Activated CD4-positive, alpha-beta T cell treated with anti-CD3 and anti-CD28 coated beads for 24 hours (primary cell): ENCODE measurements at places on chromosomes 5 and 9.
A peak's percentile ranks its signal among the peaks of the same experiment; 100 is the strongest.

- no peak for DNase-seq
These were observed 209.1 kb downstream of the MAPKAP1 start for GRCh38 chr9:125497906-125498305.

DNA sequence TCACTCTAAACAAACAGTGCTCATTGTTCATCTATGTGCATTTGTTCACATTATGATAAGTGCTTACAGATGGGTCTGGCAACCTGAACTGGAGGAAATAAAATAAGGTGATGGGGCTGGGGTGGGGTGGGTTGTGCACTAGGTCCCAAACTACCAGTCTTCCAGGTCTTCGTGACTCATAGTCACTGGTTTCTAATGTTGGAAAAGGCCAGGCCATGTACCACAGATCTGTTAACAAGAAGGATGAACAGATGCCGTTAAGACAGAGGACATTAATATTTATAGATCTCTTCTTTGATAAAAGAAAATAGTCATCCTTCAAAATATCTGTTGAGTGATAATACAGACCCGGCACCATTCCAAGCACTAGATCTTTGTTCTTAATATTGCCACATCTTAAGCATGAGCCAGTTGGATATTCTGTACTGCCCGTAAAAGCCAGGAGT, 71.4 kb upstream of the STARD4 start:
- DNase-seq = no peak

GRCh38 chr9:126628969-126629674, 15.4 kb downstream of the LMX1B start:
- DNase-seq = no peak

GRCh38 chr9:130182381-130182909, 10.2 kb downstream of the NCS1 start:
- no peak for DNase-seq

- no peak for DNase-seq
These were observed 7.4 kb upstream of the PPP3R2 start for GRCh38 chr9:101601904-101602765.

- DNase-seq = no peak
These were observed 14.2 kb upstream of the FOXB2 start for GRCh38 chr9:77005216-77005615.

DNA sequence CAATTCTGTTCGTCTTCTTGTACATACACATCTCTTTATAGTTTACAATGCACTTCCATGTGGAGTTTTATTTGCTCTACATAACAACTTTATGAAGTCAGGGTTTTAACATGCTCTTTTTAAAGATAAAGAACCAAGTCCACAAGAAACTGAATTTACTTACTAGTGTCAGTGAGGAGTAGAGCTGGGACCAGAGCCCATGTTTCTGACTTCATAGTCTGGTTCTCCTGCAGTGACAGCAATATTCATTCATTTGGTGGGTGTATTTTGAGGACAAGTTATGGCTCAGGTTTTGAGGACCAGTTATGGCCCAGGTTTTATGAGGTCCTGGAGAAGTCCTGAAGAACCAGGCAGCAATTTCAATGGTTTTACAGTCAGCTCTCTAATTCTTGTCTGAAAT, 481.9 kb upstream of the TNC start:
- DNase-seq = no peak

DNA sequence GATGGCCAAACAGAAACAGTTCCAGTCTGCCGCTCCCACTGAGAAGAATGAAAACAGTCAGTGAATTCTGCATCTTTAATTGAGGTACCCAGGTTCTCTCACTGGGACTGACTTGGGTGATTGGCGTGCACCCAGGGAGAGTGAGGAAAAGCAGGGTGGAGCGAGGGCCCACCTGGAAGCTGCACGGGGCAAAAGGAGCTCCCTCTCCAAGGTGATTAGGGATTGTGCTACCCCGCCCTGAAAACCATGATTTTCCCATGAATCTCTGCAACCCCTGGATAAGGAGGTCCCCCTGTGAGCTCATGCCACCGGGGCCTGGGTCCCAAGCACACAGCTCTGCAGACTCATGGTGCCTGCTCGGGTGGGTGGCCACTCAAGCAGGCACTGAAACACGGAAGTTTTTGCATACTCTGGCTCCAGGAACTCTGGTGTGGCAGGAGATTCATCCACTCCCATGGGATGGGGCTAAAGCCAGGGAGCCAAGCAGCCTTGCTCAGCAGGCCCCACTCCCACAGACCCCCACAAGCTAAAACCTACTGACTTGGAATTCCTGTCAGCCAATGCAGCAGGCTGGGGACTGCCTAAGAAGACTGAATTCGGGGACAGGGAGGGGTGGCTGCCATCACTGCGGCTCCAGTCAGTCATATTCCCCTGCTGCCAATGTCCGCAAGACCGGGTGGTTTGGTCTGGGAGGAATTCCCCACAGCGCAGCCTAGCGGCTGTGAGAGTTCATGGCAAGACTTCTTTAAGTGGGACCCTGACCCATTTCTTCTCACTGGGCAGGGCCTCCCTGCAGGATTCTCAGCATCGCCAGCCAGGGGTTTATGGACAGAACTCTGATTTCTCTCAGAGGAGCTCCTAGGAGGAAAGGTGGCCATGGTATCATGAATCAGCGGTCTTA, 652.2 kb upstream of the RGMB start:
- DNase-seq = no peak

DNA sequence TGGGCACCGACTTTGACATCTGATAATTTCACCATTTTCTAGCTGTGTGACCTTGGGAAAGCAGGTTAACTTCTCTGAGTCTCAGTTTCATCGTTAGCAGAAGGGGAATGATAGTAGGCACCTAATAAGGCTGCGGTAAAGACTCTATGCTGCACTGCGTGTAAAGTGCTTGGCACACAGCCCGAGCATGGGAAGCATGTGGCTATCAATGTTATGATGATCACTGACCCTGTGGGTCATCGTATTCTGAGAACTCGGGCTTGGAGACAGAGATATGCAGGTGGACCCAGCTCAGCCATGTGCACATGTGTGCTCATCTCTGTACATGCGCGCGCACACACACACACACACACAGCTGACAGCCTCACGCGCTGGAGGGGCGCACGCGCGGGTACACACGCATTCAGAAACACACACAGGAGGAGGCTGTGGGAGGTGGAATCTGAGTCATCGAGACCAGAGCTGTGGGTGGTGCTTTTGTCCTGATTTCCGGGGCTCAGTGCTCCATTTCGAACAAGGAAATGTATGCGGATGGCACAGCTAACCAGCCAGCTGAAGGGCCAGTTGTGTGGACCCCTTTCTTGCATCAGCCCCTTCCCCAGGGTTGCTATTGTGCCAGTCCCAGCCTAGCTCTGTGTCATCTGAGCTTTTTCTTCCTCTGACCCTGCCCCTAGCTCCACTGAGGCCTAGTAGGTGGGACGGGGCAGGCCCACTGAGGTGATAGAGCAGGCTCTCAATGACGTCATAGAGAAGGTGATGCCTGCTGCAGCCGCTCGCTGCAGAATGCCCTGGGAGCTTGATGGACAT, 11.1 kb upstream of the ARAP3 start:
- DNase-seq = peak; percentile 74

DNA sequence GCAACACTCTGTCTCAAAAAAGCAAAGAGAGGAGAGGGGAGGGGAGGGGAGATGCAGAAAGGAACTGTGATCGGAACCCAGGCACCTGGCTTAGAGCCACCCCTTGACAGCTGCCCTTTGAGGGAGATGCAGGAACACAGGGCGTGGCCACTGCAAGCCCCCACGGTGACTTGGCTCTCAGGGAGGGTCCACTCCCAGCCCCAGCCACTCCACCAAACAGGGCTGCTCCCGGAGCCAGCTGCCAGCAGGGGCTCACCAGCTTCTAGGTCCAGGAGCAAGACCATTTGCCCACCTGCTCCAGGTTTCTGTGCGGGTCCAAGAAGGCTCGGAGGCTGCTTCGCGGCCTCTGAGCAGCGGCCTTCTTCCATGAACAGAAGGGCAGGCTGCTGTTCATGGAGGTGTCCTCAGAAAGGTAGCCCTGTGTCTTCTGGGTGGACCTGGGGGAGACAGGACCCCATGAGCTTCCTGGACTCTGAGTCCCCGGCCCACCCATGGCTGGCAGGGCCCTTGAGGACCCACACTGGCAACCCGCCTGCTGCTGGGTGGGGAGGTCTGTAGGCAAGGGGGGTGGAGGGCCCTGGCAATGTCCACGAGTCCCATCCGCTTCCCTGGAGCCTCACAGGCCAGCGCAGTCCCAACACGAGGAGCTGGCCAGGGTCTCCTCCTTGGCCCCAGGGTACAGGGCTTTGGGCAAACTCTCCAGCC, 7.9 kb downstream of the C9orf50 start:
- no peak for DNase-seq

GRCh38 chr9:129865668-129866320, 30.5 kb downstream of the USP20 start:
- DNase-seq = no peak

DNA sequence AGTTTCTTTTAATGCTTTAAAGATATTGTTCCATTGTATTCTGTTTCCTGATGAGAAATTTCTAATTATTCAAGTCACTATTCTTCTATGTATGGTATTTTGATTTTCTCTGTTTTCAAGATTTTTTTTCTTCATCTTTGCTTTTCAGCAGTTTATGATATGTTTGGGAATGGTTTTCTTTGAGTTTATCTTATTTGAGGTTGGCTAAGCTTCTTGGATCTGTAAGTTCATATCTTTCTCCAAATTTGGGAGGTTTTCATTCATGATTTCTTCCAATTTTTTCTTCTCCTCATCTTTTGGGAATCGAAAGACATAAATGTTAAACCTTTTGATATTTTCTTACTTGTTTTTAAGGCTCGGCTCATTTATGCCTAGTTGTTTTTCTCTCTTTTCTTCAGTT, 184.9 kb downstream of the ZSWIM6 start:
- DNase-seq = no peak

DNA sequence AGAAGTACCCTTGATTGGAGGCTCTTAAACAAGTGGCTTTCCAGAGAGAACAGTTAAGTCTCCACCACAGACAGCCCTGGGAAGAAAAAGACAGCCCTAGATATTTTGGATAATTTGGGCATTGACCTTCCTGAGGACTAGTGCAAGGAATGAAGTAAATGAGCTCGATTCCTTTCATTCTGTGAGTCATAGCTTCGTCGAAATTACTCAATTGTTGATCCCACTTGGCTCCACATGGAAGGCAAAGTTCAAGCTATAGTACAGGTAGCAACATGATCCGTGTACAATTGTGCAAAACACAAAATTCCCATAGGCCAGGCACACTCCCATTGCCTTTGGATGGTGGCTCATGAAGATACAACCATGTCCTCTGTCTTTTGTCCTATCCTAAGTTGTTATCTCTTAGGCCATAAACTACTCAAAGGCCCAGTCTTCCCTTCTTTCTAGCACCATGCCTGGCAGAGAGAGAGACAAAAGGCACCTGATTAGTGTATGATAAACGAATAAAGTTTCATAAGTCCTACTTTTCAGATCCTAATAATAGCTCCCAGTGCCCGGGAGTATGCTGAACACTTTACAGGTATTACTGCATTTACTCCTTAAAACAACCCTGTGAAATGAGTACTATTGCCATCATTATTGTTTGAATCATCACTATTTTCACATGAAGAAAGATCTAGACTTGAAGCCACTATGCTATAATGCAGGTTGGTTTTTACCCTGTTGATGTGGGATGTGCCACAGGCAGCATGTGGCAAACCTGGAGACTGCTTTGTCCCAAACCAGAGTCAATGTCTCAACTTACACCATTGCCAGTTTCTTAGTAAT, 116.7 kb upstream of the RANBP3L start:
- DNase-seq = no peak

DNA sequence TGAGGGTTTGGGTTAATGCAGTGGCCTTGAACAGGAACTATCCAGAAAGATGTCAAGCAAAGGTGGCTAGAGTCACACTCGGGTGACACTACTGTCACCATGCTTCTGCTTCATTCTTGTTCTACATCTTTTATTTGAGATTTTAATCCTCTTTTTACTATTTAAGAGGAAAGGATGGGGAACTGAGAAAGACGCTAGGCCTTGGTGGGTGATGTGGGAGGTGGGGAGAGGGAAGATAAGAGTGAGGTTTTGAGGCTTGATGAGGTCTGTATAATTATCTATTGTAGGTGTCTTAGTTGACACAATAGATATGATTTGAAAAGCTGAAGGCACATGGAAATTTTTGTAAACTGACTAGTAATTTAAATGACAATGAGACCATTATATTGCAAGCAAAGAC, 3.5 kb upstream of the BASP1 start:
- DNase-seq = no peak

DNA sequence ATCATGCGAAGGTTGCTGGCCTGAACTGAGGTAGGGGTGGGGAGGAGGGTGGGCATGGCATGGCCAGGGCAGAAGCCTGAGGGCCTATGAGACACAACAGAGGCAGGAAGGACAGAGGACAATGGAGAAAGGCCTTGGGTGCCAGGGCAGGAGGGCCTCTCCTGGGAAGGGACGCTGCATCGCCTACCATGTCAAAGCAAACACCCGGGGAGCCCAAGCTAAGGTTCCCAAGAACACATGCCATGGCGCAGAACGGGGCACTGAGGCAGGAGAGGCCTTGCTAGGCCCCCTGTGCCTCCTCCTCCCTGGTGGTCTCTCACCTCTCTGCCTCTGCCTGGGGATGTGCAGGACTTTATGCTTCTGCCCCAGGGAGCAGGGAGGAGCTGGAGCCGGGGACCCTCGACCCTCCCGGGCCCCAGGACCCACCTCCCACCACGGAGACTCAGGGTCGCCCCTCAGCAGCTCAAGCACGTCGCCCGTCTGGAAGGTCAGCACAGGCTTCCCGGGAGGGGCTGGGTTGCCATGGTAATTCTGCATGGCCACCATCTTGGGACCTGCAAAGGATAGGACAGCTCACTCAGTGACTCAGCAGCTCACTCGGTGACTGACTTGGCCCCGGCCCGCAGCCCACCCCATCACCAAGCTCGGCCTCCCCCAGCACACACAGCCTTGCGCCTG, 40.3 kb upstream of the SARDH start:
- no peak for DNase-seq

GRCh38 chr5:90709323-90710155, 150.9 kb downstream of the ADGRV1 start:
- DNase-seq = no peak

DNA sequence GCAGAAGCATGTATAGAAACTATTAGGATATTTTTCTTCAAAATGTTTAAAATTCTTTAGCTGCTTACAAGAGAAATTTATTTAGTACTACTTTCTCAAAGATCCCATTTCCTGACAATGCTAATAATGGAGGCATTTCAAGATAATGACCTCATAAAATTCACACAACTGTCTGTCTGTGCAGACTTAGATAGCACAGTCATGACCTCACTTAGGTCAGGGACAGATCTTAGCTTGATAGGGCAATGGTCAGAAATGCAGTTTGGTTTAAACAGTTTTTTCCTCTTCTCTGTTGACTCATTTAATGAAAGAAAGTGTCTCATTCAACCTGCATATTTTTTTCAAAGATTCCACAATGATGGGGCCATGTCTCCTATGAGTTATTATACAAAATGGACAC, 128.4 kb downstream of the GRIA1 start:
- DNase-seq = no peak

GRCh38 chr9:34802916-34803315, 93.0 kb upstream of the CCL21 start:
- no peak for DNase-seq
